ENCODE measurements at places on chromosomes 5 and 9.
A peak's percentile ranks its signal among the peaks of the same experiment; 100 is the strongest.

DNA sequence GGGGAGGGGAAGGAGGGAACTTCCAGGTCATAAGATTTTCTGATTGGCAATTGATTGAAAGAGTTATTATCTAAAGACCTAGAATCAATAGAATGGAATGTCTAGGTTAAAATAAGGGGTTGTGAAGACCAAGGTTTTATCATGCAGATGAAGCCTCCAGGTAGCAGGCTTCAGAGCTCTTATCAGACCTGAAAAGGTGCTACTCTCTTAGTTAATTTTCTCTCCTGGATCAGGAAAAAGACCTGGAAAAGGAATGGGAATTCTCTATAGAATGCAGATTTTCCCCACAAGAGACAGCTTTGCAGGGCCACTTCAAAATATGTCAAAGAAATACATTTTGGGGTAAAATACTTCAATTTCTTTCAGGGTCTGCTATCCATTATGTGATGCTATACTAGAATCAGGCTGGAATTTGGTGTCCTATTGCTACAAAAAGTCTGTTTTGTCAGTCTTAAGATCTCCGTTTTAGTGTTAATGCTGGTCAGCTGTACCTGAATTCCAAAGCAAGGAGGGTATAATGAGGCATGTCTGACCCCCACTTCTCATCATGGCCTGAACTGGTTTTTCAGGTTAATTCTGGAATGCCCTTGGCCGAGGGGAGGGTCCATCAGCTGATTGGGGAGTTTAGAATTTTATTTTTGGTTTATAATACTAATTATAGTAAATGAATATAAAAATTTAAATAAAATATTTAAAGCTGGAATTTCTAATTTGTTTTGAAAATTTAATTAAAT is 16.6 kb upstream of the STOM start:
- DNase-seq, result no peak

DNA sequence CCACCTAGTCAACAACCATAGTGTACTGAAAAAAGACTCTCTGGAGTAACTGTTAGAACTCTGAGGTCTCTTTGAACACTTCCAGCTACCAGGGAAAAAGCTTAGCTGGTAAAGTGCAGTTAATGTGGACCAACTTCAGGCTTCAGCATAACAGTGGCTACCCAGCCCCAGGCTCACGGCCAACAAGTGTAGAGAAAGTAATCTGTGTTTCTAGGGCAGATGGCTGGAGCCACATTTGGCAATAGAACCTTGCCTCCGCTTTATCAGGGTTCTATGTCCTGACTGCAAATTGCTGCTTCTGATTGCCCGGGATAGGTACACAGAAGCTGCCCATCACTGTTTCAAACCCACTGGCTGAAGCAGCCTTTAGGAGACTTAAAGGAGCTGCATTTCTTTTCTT is 76.0 kb upstream of the SIMC1 start:
- DNase-seq, result no peak

DNA sequence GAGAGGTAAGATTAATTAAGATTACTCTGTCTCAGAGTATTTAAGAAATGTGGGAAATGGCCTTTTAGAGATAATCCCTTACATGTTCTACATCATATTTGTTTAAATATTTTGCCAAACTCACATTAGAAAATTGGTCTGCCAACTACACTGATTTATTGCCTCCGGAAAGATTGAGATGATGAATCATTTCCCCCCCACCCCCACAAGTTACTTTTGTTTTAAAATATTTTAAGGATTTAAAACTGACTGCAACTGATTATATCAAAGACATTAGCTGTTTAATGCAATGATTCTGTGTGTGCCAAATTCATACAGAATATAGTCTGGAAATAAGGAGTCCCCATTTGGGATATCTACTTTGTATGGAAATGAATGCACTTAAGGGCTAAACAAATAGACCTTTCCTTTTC is 674.4 kb downstream of the PRR16 start:
- DNase-seq, result peak; percentile 26

DNA sequence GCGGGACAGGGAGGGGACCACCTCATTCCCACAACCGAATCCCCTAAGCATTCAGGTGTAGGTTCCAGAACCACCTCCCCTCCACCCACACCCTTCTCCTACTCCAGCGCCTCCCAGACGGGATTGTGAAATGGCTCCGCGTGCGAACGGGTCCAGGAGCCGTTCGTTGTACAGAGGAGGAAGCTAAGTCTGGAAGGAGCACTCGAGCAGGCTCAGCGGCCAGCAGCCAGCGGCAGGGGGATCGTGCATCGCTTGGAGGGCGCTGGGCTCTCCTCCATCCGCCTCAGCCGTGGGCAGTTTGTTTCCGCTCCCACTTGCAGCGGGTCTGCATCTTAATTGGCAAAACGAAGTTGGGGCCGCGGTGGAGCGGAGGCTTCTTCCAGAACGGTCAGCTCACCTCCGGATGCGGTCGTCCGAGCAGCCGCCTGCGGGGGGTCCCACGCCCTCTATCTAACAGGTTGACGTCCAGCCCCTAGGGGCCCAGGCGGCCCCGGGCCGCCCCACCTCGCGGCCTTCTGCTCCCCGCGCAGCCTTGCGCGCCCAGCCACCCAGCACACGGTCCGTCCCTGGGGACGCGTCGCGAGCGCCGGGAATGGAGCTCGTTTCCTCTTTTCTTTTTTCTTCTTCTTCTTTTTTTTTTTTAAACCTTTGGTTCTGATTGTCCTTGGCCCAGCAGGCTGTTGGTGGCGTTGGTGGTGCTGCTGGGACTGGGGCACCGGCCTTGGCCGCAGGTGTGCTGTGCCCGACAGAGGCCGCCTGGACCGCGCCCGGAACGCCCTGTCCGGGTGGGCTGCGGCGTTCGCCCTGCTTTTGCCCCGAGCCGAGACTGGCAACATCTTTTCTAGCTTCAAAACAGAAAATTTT is 3.9 kb upstream of the BARX1 start:
- DNase-seq, result no peak

- no peak for DNase-seq
Measured at GRCh38 chr9:479304-479970, 264.8 kb downstream of the DOCK8 start.

DNA sequence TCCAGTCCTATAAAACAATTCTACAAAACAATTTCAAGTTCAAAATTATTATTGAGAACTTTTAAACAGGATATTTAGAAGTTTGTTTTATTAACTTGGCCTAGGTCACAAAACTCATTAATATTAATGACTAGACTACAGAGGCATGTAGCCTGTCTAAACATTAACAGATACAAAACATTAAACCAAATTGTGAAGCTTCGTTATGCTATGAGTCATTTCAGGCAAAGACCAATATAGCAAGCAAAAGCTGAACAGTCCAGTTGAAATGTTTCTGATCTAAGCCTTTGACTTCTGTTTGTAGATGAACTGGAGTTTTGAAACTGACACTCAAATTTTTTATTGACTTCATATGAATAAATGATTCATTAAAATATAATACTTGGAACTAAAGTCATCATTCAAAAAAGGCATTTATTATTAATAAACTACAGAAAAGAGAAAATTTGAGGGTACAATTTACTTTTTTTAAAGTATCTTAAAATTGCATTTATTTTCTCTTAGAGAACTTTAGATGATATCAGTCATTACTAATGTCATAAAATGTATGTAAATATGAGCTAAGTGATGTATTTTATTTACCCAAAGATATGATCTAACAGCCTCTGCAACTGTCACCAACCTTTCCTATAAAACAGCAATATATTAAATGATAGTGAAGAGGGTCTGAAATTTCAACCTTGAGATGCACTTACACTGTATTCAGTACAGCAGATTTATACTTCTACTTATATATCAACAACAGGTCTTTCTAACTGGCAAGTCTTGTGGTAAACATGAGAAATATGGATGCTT is 188.8 kb downstream of the COMMD10 start:
- no peak for DNase-seq

- DNase-seq, result no peak
Measured at GRCh38 chr9:129285382-129285781, 107.3 kb upstream of the IER5L start.

GRCh38 chr9:86703346-86703745 is 244.0 kb downstream of the GAS1 start:
- DNase-seq, result no peak

- DNase-seq, result no peak
Measured at GRCh38 chr5:179294131-179294780, 51.0 kb downstream of the ADAMTS2 start.

DNA sequence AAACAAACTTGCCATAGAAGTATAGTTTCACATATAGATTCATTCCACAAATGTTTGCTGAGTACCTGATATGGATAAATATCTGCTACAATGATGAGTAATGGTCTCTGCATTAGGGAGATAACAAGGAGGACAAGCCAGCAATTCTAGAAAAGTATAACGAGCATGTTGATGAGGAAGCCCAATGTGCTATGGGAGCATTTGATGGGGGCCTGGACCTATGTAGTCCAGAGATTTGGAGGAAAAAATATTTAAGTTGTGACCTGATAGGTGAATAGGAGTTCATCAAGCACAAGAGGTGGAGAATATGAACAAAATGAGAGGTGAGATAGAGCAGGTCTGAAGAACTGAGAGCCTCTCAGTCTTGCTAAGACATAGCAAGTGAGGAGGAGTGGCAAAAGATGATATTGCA is 14.4 kb upstream of the TMEM245 start:
- DNase-seq, result no peak

Data from HT1080 (cell line).